Stimulated activated CD4-positive, alpha-beta T cell treated with anti-CD3 and anti-CD28 coated beads, Interleukin-1b, Interleukin-23, amount 100 ng/mL, for 1 hour (primary cell): ENCODE measurements at places on chromosomes 4 and X.

- no peak for DNase-seq
Measured at GRCh38 chr4:44019721-44020120, 428.9 kb downstream of the KCTD8 start.

DNA sequence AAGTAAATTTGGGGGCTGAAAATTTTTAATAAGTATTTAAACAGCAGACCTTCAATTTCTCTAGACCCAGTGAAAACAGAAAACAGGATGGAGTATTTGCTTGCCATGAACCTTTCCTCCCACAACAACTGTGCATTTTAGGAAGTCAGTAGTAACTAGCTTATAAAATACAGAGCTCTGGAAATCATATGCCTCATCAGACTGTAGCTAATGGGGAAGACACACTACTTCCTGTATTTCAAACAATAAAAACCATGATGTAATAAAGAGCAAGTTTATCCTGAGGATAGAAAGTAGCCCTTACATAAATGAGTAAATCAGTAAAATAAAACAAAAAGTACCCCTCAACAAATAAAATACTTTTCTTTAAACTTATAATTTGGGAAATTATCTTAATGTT lies 280.1 kb upstream of the ZFP42 start:
- DNase-seq, result no peak

- no peak for DNase-seq
Measured at GRCh38 chr4:128525992-128526630, 238.5 kb upstream of the PGRMC2 start.

- DNase-seq, result no peak
Measured at GRCh38 chrX:44338361-44338760, 5.1 kb downstream of the EFHC2 start.

DNA sequence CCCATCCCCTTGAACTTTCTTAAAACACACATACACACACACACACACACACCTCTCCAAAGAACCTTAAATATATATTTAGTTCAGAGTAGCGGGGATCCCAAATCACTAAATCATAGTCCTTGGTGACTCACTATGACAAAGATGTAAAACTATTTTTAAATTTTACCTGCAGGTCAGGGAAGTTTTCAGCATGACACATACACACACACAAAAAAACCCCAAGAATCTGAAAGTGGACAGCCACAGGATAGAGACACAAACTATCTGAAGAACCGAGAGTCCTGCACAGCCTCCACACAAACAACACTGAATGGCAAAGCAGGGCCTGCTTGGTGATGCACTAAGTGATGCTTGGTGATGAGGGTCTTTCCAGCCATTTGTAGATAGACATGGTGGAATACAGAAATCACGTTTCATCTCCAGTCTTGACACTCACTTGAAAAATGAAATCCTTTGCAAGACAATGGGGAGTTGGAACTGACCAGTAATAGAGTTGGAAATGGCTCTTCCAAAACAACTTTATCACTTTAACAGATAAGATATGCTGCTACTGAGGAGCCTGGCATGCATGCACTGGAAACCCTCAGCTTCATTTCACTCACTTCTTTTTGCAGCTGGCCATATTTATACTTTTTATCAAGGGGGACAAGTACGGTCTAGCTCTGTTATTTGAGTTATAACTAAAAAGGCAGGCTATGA lies 307.3 kb downstream of the RAPGEF2 start:
- DNase-seq, result no peak

DNA sequence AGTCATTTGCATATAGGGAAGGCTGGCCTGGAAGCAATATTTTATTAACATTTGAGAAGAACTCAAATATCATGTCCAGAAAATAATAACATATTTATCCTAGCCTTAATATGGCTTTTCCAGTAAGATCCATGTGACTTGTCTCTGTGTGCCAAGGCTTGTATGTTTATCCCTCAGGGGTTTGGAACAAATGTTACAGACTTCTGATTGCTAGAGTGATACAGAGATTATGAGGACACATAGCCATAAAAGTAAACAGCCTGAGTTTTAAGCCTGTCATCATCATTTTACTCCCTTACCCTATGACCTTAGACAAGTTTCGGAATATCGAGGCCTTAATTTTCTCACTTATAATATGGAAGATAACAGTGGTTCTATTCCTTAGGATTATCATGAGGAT lies 338.1 kb downstream of the GPAT3 start:
- DNase-seq, result no peak

GRCh38 chr4:77354550-77354949 lies 197.5 kb downstream of the CCNG2 start:
- no peak for DNase-seq
